ENCODE measurements at places on chromosomes 7 and 10.
A peak's percentile ranks its signal among the peaks of the same experiment; 100 is the strongest.

GRCh38 chr10:118216020-118216419 lies 126.1 kb downstream of the FAM204A start:
- no peak for DNase-seq

- DNase-seq, result no peak
Observed at GRCh38 chr10:26430641-26431163, 7.4 kb upstream of the APBB1IP start.

DNA sequence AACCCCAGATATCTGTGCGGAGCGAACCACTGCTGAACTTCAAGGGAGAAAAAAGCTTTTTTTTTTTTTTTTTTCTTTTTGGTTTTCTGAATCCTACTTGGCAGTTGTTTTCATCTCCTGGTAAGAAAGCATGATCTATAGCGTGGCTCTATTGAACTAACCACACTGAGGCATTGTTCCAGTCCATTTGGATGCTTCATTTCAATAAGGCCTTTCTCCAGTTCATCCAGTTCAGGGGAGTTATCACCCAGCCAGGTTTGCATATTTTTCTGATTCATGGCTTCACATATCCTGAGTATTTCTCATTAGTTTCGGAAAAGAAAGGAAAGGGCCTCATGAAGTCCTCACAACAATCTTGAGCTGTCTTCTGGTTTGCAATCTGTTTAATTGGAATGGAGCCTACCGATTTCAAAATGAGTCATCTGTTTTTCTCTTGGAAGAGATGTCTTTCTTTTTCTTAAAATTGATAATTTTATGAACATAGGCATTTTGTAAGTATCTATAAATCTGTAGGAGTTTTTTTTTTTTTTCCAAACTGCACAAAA lies 93.1 kb upstream of the STEAP4 start:
- no peak for DNase-seq

DNA sequence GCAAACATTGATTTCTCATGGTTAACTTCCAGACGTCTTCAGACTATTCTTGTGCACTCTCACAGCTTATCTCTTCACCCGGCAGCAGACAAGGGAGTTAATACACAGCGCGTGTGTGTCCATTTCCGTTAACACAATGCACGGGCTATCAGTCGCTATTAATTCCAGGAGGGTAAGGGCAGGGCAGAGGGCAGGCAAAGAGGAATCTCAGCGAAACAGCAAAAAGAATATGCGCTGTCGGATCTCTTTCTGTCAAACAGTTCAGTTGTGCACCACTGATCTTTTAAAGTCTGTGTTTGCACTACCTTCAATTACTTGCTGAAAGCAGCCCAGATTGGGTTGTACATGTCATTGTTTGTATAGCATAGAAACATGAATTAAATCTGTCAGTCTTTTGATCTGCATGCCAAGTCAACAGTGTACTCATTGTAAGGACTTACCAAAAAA lies 41.1 kb upstream of the CABCOCO1 start:
- DNase-seq, result peak; percentile 75

DNA sequence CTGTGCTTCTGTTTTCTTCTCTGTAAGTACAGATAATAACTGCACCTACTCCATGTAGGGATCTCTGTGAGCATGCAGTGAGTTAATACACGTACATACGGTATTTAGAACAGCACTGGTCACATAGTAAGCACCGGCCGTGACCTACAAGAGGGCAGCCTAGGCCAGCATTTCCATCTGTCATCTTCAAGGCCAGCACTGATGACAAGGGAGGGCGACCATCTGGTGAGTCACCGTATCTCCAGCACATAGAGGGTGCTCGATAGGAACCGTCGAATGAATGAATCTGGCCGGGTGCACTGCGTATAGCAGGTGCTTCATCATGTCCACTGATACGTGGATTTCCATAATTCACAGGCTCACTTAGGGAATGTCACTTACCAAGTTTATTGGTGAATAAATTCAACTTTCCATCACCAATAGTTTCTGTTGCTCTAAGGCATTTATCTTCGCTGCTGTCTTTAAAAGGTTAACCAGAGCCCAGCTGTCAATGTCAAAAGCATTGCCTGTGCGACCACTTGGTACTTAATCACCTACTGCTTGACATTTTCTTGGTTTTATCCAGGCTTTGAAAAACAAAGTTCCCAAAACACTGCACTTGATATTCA lies 8.3 kb downstream of the NOD1 start:
- DNase-seq, result no peak

GRCh38 chr7:148570510-148570909 lies 20.1 kb upstream of the C7orf33 start:
- no peak for DNase-seq

GRCh38 chr7:105389088-105389650 lies 448 bp upstream of the SRPK2 start:
- peak; percentile 47 for DNase-seq

- no peak for DNase-seq
Observed at GRCh38 chr10:121522831-121523230, 75.4 kb downstream of the FGFR2 start.

DNA sequence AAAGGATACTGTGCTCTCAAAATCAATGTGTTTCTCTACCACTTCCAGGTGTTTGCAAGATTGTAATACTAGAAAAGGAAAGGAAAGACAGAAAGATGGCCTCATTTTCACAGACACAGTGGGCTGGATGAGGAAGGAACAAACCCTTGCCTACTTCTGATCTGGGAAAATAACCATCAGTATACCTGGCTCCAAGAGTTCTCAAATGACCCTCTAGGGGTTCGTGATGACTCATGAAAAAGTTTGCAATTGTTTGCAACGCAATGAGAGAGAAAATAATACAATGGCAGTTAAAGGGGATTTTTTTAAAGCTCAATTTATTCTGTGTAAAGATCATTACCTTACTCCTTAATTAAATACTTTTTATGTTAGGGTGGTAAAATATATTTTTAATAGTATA lies 197.6 kb upstream of the INHBA start:
- no peak for DNase-seq

DNA sequence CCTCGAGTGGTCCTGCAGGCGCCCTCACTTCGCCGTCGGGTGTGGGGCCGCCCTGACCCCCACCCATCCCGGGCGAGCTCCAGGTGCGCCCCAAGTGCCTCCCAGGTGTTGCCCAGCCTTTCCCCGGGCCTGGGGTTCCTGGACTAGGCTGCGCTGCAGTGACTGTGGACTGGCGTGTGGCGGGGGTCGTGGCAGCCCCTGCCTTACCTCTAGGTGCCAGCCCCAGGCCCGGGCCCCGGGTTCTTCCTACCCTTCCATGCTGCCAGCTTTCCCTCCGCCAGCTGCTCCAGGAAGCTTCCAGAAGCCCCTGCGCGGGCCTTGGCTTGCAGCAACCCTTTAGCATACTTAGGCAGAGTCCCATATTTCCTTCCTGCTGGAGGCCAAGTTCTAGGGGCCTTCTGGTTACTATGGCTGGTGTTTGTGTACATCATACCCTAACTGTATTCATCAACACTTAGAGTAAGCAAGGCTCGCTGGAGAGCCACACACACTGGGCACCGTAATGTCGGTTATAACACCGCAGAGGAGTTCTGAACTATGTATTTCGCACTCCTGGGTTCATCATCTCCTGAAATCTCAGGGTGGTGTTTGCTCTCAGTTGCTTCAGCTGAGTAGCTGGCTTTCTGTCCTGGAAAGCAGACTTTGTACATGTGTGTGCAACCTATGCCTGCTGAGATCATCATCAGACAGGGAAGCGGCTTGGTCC lies 471 bp downstream of the MGMT start:
- DNase-seq, result no peak

- no peak for DNase-seq
Observed at GRCh38 chr7:157470017-157470322, 133.2 kb downstream of the DNAJB6 start.

GRCh38 chr10:79349766-79350406 lies 2.6 kb downstream of the PPIF start:
- no peak for DNase-seq

DNA sequence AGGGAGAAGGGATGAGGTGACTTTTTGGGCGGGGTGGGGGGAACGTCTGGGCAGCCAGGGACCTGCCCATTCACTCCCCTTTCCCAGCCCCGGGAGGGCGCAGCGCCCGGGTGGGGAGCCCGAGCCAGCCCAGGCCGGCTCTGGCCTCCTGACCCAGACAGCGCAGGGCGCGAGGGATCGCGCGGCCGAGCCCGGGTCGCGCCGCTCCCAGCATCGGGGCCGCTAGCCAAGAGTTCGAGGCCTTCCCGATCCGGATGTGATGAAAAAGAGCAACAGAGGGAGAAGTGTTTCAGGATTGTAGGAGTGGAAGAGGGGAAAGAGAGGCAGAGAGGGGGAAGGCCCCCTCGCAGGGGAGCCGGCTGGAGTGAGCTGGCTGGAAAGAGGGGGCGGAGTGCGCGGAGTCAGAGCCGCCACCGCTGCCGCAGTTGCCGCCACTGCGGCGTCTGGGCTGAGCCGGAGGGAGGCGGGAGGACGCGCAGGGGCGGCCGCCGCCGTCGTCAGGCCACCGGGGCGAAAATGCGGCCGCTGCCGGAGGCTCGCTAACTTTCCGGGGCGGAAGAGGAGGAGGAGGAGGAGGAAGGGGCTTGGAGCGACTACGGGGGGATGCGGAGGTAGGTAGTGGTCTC lies at the start of gene MDFIC:
TSS of gene MDFIC (plus strand) at position 69 of the 626 bp plus-strand sequence. CDS start 940 bp downstream, outside the sequence.
- DNase-seq, result peak; percentile 11

DNA sequence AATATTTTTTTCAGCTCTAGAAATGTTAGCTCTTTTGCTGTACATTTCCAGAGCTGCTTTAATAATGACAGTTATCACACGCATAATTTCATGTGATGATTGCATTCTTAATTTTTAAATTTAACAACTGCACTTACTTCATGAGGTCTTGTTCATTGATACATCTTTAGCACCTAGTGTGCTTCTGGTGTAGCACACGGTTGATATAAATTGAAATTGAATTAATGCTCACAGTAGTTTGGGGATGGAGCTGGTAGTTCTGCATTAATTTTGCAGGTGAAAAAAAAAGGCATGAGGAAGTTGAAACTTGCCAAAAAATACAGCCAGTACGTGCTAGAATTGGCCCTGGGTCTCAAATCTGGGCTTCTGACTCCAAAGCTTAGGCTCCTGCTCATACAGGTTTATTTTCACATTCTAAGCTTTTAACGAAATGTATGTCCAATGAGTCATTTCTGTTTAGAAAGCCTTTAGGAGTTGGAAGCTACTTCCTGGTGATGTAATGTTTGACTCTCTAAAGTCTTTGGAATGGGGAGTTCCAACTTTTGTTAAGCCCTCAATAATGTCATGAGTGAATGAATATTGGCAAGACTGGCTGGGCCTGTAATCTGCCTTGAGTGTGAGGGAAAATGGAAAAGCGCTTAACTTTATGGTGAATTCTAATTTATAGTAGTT lies 62.5 kb downstream of the DAGLB start:
- DNase-seq, result no peak

All from NCI-H748 treated with DMSO at 0.1 percent for 48 hours (cell line).